Hepatocyte (in vitro differentiated cells): ENCODE measurements at places on chromosomes 16 and 17. TPM values are rescaled to one million over a fixed set of nuclear protein-coding genes. Genes with fewer than 3 reads are reported as not detected.

- DNase-seq, result no peak
Measured at GRCh38 chr17:16515933-16516332, 23.9 kb upstream of the LRRC75A start.

DNA sequence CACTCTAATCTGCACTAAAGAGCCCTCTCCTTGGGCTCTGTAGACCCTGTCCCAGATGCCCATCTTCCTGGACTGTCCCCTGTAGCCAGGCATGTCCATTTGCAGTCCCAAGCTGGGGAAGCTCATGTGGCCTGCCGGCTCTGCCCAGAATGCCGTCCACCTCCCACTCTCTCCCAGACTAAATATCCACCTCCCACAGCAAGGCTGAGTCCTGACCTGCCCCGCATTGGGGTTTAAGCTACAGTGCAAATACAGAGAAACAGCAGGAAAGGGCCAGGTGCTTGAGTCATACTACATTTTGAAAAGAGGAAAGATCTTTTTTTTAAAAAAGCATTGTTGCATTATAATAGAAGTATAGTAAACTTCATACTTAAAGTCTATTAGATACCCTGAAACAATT, 3.0 kb downstream of the ST6GALNAC2 start:
- DNase-seq, result no peak

DNA sequence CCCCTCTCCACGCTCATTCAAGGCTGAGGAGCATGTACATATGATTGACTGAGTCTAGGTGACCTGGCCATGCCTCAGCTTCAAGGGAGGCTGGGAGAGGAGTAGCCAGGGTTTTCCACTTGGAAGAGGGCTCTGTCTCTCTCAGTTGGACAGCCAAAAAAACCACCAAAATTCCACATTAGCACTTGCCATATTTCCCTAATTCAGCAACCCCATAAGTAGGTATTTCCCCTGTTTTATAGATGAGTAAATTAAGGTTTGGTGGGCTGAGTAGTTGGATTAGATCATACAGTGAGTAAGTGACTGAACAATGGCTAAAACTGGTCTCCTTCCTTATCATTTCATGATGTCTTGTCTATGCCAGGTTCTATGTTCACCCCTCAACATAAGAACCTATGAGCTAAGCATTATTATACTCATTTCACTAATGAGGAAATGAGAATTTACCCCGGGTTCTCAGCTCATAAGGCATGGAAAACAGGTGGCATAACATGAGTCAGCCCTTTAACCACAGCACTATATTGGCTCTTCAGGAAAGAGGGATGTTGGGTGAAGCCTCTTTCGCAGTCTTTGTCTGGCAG, 68.0 kb upstream of the GAS7 start:
- no peak for DNase-seq

- DNase-seq, result peak; percentile 53
Measured at GRCh38 chr17:75088465-75089417, 987 bp downstream of the SLC16A5 start.

GRCh38 chr17:53033297-53033696, 789.4 kb upstream of the KIF2B start:
- no peak for DNase-seq

DNA sequence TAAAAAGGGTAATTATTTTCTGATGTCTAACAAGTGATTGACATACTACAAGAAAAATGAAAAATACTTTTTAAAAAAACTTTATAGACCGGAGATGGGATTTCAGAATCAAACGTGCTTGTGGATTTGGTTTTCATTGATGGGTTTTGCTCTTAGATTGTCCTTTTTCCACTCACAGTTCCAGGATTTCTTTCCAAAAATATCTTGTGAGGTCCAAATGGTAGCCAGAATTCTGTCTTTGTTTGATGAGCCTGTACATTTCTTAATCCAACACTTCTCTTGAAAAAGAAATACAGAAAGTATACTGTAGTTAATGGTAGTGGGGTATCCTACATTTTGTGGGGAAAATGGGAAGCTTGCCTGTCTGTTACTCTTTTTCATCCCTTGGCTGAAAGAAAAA, 329.3 kb downstream of the KCNJ2 start:
- DNase-seq, result no peak

GRCh38 chr17:80701730-80702129, 157.1 kb downstream of the RPTOR start:
- no peak for DNase-seq

DNA sequence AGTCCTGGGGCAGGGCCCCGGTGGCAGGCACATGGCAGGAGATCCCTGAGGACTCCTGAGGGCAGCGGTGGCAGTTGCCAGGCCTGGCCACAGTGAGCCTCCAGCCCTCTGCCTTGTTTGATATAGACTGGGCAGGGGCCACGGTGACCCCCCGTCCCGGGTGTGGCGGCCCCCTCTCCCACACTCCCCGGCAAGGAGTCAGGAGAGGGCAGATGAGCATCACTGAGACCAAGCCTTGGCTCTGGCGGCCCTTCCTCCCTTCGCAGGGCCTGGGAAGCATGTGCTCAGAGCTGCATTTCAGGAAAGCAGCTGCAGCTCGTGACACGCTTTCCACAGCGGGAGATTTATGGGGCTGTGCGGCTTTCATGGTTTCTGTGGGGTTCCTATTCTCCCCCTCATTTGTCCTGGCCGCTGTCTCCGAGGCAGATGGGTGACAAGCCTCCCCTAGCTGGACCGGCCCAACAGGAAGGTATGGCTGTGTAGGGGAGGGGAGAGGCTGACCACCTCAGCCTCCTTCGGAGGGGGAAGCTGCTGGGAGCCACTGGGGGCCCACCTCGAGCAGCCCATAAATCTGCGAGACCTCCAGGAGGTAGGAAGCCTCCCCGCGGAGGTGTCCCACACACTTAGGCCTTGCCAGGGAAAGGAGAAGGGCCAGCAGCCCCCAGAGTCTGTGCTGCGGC, 211.4 kb downstream of the NTN1 start:
- no peak for DNase-seq

- peak; percentile 93 for DNase-seq
Measured at GRCh38 chr17:59786536-59787319, 79.3 kb downstream of the VMP1 start.

DNA sequence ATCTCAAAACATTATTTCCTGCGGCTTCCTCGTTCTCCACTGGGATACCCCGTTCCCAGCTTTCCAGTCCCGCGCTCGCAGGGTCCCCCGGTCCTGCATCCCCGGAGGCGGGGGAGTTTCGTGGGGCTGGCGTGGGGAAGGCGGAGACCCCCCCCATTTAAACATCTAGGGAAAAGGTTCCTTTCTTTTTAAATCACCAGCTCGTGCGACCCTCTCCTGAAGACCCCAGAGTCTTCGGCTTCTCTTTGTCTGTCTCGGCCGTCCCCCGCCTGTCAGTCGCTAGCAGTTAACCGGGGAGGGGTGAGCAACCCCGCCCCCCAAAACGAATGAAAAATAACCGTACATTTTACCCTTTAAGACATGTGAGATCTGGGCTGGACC, 473 bp upstream of the IGF2BP1 start:
- peak; percentile 64 for DNase-seq

DNA sequence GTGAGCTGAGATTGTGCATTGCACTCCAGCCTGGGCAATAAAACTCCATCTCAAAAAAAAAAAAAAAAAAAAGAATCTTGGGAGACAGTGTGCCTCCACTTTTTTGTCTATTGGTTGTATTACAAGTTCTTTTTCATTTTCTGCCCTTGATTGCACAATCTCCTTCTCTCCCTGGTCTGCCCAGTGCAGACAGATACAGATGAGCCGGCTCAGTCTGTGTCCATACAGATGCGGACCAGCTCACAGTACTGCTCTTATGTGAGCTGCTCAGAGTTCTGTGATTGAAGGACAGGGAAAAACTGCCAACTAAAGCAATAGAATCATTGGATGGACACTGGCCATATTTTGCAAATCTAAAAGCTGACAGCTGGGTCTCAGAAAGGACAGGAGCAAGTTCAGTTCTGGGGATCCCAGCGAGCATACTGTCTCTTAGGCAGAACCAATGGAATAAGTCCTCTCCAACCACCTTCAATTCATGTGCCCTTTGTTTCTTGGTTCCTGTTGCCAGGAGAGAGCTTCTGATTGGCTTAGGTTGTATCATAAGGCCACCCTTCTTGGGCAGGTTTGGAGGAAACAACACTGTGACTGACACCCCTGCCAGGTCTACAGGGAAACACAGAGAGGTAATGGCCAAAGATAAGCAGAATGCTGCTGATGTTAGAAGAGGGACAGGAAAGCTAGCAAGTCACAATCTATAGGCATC, 495.6 kb upstream of the HSBP1 start:
- DNase-seq, result peak; percentile 41

- DNase-seq, result no peak
Measured at GRCh38 chr16:54066451-54067105, 220.0 kb downstream of the IRX3 start.

GRCh38 chr16:67917140-67917851, 14.4 kb downstream of the CTRL start:
- DNase-seq, result no peak

DNA sequence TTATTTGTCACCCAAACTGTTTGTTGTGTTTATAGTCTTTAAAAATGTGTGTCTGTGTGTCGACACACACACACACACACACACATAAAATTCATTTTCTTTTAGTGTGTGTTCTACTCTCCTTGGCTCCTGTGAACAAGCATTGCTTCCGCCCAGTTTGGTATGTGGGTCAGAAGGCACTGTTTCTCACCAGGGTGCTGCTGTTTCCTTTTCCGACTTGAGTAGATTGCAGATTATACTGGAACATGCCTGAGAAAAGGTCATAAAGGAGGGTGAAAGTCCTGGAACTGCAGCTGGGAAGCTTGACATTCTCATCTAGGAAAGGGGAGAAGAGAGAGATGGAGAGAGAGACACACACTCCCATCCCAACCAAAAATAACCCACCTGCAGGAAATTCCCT, 330.3 kb downstream of the BCAS3 start:
- DNase-seq, result peak; percentile 17

CCL2 gene
- total RNA-seq, result 27.4 and 27.5 TPM in 2 replicates

STX1B gene
- 0.87 and 1.6 TPM in 2 replicates for total RNA-seq

TBC1D3I gene
- not detected in 2 replicates for total RNA-seq
